ENCODE measurements at places on chromosomes 1 and 21.

- DNase-seq = peak; percentile 91
Observed at GRCh38 chr1:154182344-154183045, 9.4 kb downstream of the TPM3 start.

GRCh38 chr21:45819478-45820170 lies 161.9 kb upstream of the COL6A1 start:
- DNase-seq = no peak

DNA sequence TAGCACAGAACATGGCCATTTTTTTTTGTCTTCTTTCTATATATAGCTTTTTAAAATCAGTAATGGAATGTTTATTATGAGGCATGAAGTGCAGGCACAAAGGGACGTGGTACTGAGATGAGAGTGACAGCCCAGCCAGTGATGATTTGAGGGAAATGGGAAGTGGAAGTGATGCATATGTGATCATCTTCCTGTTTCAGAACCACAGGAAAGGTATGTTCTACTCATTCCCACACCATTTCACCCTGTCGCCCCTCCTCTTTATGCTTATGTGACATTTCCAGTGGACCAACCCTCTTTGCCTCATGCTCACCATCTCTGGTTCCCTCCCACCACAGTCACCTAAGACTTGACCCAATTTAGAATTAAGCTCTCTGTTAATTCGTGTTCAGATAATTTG lies 24.3 kb downstream of the PTGS2 start:
- no peak for DNase-seq

- DNase-seq = no peak
Observed at GRCh38 chr21:15809818-15810217, 80.0 kb downstream of the USP25 start.

DNA sequence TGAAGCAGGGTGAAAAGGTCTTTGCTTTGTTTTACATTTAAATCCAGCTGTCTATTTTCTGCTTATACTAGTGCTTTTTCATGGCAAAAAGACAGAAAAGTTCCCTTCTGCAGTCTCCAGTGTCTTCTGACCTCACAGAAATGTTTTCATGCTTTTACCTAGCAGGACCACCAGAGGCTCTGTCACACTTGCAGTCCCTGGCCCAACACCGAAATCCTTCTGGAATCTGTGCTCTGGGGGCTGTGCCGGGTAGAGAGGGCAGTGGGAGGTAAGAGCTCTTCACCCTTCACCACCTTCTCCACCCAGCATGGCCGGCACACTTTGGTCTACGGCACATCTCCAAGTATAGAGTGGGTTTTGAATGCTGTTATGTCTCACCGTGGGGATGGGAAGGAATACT lies 20.8 kb downstream of the GNAT2 start:
- DNase-seq = no peak

DNA sequence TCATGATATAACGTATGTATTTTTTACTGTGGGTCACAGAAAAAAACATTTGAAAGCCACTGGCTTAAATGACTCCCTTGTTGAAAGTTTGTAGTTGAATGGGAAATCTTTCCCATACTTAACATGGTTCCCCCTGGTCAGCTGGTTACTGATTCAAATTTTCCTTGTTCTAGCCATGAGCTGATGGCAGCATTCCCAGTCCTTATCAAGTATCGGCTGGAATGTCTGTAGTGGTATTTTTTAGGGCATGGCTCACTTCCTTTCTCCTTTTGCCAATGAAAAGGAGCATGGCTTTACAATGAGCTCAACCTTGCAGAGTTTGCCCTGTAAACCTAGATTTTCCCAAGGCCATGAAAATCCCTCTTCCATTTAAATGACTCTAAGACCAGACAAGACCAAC lies 55.7 kb downstream of the GIPC2 start:
- no peak for DNase-seq

GRCh38 chr1:210819266-210819665 lies 314.7 kb downstream of the KCNH1 start:
- no peak for DNase-seq

GRCh38 chr1:31439276-31439675 lies 26.3 kb downstream of the SERINC2 start:
- DNase-seq = no peak

DNA sequence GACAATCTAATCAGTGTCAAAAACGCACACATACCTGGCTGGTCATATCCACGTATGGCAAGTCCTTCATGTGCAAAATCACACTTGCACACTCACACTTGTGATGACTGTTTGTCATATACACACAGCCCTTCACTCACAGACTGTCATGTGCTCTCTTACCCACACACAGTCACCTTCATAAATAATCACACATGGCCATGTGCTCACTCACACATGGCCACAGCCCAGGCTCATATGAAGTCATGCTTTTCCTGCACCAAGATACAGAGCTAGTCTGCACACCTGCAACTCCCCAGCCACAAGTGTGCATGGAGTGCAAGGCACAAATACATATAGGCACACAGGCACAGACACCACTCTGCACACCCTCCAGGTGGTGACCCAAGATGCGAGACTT lies 45.4 kb upstream of the FOXO6 start:
- DNase-seq = no peak

GRCh38 chr1:39691383-39692151 lies at the start of gene HPCAL4:
Gene HPCAL4 (minus strand): TSS chr1:39691433. CDS start chr1:39684603, 6,830 bp downstream.
- peak; percentile 94 for DNase-seq

GRCh38 chr1:91885213-91885715 lies 687 bp downstream of the TGFBR3 start:
- DNase-seq = peak; percentile 40

- no peak for DNase-seq
Observed at GRCh38 chr1:219906924-219907771, 21.2 kb downstream of the SLC30A10 start.

DNA sequence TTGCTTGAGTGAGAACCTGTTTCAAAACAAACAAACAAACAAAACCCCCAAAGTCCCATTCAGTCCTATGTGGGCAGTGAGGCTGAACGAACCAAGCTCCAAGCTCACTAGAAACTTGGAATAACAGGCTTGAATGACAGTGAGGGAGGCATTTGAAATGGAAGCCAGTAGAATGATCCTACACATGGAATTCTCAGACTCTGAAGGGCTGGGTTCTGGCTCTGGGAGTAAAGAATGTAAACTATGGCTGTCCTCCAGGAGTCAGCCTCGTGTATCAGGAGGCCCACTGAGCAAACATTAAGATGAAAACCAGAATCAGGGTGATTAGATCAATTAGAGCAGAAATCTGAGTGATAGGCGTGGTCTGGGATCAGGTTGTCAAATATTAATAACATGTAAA lies 14.9 kb downstream of the PCP4L1 start:
- no peak for DNase-seq

GRCh38 chr1:154994269-154994587 lies 842 bp downstream of the LENEP start:
- no peak for DNase-seq

- peak; percentile 71 for DNase-seq
Observed at GRCh38 chr1:156821801-156822200, 5.2 kb upstream of the SH2D2A start.

GRCh38 chr1:164755690-164756089 lies 196.7 kb downstream of the PBX1 start:
- no peak for DNase-seq

- peak; percentile 39 for DNase-seq
Observed at GRCh38 chr21:42799516-42799915, 79.8 kb downstream of the WDR4 start.

- no peak for DNase-seq
Observed at GRCh38 chr1:6330410-6330911, 63.1 kb downstream of the ACOT7 start.

- no peak for DNase-seq
Observed at GRCh38 chr1:42923367-42924081, 35.1 kb downstream of the SLC2A1 start.

DNA sequence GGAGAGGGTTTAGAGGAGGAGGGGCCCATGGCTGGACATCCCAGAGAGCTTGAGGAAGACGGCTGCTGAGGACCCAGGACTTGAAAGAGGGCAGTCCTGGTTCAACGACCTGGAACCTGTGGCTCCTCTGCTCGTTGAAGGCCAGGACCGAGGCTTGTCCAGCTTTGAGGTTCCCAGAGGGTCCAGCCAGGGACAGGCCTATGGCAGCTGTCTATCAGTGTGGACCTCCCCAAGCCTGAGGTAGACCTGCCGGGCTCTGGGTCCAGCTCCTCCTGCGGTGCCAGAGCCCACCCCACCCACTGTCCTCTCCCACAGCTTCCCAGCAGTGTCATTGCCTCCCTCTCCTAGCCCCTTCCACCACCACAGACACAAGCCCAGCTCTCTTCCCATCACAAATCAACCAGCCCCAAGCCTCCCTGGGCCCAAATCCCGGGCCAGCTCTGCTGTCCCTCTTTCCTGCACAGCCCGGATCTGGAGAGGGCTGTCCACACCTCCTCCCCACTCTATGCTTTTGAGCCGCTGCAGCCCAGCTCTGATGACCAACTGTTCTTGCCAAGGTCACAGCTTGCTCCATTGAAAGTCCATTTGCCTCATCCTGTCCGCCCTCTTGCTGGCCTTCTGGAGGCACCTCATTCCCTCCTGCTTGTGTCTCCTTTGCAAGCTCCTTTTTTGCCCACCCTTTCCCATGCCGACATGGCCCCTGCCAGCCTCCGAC lies 48.7 kb upstream of the EDN2 start:
- DNase-seq = no peak

- no peak for DNase-seq
Observed at GRCh38 chr1:110159168-110159567, 8.9 kb downstream of the SLC6A17 start.

DNA sequence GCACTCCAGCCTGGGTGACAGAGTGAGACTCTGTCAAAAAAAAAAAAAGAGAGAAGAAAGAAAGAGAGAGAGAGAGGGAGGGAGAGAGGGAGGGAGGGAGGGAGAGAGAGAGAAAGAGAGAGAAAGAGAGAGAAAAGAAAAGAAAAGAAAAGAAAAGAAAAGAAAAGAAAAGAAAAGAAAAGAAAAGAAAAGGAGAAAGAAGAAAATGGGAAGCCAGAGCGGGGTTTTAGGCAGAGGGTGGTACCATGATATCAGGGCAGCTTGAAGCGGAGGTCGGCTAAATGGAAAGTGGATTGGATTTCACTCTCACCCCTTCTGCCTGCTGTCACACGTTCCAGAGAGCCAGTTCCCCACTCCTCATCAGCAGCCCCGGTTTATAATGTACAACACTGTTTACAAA lies 1.9 kb downstream of the TMCO4 start:
- DNase-seq = no peak

DNA sequence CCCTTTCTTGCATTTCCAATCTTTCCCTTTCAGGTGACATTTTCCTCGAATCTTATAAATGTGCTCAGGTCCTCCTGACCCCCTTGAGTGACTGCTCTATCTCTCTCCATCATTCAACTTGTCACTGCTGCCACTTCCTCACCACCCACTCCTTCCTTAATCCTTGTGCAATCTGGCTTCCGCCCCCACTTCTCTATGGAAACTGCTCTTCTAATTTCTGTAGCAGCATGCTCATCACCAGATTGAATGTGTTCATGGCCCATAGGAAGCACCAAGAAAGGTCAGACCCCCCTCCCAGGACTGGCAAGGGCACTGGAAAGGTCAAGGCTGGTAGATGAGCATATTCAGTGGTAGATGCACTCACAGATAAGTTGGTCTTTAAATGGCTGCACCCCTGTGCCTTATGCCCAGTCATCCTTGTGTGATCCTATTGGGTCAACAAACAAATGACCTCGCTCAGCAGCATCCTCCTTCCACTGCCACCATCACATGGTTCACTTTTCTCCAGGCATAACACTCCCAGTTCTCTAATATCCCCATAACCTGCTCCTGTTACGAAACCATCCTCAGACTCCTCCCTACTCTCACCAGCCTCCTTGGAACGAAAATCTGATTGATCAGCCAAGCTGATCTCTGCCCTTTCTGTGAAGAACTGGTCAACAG lies 288.5 kb upstream of the POU3F1 start:
- peak; percentile 36 for DNase-seq

GRCh38 chr1:243554686-243555085 lies 295.4 kb downstream of the AKT3 start:
- no peak for DNase-seq

DNA sequence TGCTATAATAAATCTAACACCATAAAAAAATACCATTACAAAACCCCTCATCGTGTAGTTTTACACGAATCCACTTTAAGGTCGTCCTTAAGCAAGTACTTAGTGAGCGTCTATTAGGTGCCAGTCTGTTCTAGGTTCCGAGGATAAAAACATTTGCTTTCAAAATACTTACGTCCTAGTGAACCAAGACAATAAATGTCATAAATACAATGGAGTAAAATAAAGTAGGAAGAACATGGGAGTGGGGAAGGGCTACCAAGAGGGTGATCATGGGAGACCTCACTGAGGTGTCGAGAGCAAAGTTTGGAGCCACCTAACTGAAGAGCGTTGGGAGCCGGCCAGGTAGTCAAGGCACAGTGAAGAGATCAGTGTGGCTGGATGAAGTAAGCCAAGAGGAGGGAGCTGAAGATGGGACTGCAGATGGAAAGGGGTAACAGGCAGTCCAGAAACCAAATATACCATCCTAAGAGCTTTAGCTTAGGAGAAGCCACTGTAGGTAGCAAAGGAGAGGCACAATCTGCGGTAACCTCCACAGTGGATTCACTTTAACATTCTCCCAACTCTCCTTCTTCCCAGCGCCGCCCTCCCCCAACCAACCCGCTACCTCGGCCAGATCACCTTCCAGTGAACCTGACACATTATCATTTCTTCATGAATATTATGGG lies 684 bp downstream of the LTN1 start:
- DNase-seq = no peak

DNA sequence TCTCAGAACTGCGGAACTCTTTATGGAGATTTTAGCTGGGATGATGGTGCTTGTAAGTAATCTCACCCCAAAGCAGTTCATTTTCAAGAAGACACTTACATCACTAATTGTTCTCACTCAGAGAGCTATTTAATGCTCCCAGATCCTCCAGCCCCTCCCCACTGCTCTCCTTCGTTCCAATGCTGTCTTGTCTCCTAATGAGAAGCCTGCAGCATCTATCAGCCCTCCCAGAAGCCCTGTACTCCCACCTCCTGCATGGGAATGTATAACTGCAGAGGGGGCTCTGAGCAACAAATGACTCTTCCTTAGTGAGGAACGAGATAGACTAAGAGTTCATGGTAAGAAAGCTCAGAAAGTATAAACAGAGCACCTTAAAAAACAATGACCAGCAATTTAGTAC lies 377.4 kb upstream of the RUNX1 start:
- no peak for DNase-seq

DNA sequence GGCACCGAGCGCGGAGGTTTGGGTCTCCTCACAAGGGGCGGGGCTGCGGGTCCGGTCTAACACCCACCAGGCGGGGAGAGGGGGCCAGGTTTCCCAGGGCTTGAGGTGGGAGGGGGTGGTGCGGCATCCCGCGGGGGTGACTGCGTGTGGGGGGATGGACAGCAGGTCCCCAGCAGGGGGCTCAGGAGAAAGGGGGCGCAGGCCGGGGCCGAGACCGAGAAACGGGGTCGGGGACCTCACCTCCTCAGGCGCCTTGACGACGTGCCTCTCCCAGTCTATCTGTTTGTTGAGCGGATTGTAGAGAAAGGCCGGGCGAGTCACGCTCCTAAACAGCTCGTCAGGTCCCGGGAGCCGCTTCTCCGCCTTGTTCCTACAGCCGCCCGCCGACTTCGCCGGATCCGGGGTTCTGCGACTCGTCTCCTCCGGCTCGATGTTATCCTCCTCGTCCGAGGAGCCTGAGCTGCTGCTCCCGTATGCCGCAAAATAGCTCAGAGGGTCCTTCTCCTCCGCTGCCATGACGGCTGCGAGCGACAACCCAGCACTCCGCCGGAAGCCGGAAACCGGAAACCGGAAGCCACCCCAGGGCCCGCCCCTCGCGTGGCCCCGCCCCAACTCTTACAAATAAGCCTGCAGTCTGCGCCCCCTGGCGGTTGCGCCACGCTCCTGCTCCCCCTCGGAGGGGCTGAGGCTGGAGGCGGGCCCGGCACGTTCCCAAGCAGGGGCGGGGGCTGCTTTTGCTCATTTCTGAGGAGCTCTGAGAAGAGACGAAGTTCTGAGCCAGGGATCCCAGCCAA lies at the start of gene C1orf52:
Gene C1orf52, minus strand, starts transcription at position 545 of the 794 bp plus-strand sequence. Its CDS starts 29 bp downstream, at position 516.
- peak; percentile 97 for DNase-seq

Measured in stimulated activated CD4-positive, alpha-beta T cell treated with anti-CD3 and anti-CD28 coated beads, Interleukin-15, amount 100 ng/mL, for 24 hours (primary cell).